ENCODE measurements at places on chromosomes 2 and 18.

DNA sequence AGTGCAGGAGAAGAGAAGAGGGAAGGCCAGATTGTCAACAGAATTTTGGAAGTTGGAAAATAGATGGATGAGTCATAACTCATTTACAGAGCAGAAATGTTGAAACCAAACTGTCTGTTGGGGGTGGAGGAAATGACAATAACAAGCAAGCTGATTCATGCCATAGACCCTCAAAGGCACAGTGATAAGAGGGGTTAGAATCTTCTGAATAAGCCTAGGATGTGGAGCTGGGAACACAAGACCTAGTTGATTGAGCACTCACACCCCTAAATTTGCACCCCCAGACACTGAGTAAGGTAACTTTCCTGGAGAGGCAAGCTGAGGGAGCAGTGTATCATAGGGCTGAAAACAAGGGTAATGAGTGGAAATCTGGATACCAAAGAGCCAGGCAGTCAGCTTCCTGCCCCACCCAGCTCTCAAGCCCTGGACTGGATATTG, 141.4 kb downstream of the SCG2 start:
- DNase-seq: peak; percentile 16

DNA sequence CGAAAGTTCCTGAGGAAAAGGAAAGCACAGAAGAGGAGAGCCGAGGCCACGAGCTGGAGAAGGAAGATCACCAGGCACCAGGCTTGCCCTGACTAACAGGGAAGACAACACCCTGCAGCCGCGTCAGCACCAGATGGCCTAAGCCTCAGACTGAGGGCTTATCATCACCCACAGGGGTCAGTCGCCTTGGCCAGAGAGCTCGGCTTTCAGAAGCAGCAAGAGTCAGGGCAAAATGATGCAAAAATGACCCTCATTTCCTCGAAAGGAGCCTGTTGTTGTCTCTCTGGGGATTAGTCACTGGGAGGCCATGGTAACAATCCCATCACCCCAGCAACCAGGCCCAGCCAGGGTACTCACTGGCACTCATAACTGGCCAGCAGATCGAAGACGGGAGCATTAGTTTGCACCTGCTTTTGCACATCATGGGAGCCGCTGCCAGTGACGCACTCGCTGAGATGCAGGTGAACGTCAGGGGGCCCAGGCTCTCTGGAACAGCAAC, 42.7 kb upstream of the ZFP36L2 start:
- DNase-seq: peak; percentile 52

GRCh38 chr2:200736646-200737274, 75.0 kb upstream of the BZW1 start:
- DNase-seq: no peak

DNA sequence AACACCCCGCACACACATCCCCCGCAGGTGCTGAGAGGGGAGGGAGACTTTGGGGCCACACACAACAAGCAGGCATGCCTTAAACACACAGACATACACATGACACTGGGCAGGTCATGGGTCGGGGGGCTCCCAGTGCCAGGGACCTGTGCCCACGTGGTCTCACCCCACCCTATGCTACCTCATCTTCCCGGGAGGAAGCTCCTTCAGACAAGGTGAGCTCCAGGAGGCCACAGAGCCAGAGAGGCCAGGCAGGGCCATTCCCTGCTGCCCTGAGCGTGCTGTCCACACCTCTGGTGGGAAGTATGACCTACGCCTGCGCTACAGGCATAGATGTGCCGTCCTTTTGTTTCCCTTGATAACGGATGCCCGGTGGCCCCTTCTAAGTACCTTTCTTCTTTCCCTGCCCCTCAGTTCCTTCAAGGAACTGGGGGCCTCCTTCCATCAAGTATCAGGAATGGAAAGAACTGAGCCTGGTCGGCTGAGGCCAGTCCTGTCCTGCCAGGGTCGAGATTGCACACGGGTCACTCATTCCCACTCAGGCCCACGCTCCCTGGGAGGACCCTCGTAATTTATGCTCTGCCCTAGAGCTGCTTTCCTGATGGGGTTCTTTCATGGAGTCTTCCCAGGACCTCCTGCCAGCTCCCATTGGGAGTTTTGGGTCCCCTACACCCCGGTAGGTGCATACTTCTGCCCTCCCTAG, 4.7 kb downstream of the TEKT4 start:
- no peak for DNase-seq

DNA sequence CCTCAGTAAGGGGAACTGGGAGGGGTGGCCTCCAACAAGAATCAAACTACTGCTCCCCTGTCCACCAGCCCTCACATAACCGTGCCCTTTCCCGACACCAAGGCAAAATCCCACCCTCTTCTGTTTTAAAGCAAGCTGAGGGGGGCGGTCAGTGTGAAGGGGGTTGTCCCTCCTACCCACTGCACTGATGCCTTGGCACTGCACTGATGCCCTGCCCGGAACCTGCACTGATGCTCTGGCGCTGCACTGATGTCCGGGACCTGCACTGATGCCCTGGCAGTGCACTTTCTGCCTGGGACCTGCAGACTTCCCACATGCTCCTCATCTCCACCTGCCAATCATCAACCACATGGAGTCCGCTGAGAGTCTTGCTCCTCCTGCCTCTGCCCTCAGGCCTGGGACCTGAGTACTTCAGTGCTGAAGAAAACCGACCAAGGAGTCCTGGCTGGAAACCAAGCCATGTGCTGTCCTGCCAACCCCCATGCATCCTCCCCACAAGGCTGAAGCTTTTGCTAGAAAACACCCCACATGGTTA, 179.5 kb downstream of the SMAD2 start:
- DNase-seq: no peak

DNA sequence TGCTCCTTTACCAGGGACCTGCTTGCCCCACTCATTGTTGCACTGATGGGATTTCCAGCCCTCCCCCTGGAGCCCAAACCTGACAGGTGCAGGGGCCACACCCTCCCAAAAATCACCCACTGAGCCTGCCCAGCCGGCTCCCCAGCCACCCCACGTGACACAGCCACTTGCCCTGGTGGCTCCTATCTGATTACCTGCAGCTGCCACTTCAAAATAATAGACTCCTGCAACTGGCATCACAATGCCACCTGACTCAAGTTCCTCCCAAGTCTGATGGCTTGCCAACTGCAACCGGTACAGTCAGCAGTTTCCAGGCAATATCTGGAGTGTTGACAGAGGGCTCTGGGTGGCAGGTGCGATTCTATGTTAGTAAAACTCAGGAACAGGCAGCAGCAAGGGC, 66.2 kb downstream of the CRACDL start:
- no peak for DNase-seq

- no peak for DNase-seq
Observed at GRCh38 chr2:231052494-231053451, 3.9 kb upstream of the PSMD1 start.

- no peak for DNase-seq
Observed at GRCh38 chr2:221337957-221338685, 234.0 kb downstream of the EPHA4 start.

Measured in AG04449 (cell line).